ENCODE measurements at places on chromosomes 3 and 15.

DNA sequence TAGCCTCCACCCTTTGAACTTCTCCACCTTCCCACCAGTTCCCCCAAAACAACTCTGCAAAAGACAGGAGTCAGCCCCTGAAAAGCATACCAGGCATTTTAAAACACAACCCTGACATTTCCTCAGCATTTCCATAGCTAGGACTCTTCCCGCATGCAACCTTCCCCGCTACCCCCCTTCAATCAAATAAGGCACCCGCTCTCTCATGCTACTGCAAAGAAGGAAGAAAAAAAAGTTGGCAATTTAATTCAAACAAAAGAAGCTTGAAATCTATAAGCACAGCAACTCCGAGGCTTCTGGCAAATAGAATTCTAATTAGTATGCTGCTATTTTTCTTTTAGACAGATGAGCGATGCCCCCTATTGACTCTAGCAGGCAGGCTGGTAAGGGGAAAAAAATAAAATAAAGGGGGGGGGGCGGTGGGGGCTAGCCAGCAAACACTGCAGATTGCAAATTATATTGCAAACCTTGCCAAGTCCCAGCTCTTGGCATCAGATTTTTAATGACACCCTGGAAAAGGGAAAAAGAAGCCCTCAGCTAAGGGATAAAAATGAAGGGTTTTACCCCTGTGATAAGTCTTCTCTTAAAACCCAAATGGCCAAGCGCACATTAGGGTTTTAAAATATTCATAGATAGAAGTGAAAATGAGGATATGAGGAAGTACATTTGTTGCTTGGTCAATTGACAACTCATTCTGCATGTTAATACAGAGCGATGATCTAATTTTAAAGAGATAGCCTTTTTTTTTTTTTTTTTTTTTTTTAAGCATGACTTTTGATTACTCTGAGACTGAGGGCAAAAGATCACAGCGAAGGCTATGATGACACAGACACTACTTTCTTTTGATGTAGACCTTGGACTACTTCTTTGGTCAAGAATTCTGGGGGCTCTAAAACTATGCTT is 255.2 kb downstream of the NR2F2 start:
- peak; percentile 3 for DNase-seq

DNA sequence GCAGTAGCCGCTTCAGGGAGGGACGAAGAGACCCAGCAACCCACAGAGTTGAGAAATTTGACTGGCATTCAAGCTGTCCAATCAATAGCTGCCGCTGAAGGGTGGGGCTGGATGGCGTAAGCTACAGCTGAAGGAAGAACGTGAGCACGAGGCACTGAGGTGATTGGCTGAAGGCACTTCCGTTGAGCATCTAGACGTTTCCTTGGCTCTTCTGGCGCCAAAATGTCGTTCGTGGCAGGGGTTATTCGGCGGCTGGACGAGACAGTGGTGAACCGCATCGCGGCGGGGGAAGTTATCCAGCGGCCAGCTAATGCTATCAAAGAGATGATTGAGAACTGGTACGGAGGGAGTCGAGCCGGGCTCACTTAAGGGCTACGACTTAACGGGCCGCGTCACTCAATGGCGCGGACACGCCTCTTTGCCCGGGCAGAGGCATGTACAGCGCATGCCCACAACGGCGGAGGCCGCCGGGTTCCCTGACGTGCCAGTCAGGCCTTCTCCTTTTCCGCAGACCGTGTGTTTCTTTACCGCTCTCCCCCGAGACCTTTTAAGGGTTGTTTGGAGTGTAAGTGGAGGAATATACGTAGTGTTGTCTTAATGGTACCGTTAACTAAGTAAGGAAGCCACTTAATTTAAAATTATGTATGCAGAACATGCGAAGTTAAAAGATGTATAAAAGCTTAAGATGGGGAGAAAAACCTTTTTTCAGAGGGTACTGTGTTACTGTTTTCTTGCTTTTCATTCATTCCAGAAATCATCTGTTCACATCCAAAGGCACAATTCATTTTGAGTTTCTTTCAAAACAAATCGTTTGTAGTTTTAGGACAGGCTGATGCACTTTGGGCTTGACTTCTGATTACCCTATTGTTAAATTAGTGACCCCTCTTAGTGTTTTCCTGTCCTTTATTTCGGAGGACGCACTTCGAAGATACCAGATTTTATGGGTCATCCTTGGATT is at the start of gene MLH1:
Gene MLH1, plus strand, starts transcription at position 193 of the 958 bp plus-strand sequence. Its CDS starts 30 bp downstream, at position 223.
- peak; percentile 96 for DNase-seq

DNA sequence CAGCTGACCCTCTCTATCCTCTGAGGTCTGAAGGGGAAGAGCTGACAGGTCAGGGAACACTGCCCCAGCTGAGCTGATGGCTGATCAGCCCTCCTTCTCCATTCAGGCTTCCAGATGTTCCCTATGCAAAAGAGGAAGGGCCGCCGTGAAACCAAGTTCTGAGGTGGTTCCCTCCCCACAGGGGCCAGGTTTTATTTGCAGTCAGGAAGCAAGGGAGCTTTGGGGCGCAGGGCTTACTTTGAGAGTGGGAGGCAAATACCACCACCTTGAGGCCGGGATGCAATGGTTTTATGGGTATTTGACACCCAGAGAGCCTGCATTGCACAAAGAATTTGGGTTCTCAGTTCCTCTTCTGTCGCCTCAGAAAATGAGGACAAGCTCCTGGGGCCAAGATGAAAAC is 186.9 kb downstream of the ARRDC4 start:
- peak; percentile 56 for DNase-seq

DNA sequence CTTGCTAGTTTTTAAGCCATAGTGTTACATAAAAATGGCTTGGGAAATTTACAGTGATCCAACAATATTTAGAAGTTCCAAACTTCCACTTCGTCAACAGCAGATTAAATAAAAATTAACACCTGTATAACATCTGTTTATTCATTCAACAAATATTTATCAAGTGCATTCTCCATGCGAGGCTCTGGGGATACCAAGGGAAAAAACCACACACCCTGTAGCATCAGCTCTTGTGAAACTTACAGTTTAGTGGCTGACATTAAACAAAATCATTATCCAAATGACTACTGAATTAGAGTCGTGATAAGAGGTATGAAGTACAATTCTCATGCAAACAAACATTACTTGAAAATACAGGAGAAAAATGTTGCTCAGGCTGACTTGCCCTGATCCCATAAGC is 122.9 kb downstream of the DLG1 start:
- no peak for DNase-seq

GRCh38 chr3:58336135-58336882 is 3.6 kb downstream of the PXK start:
- DNase-seq, result no peak

- DNase-seq, result peak; percentile 63
These were observed 8.6 kb upstream of the RPL29 start for GRCh38 chr3:52004163-52004787.

GRCh38 chr3:161323926-161324621 is 47.2 kb downstream of the SPTSSB start:
- DNase-seq, result no peak

DNA sequence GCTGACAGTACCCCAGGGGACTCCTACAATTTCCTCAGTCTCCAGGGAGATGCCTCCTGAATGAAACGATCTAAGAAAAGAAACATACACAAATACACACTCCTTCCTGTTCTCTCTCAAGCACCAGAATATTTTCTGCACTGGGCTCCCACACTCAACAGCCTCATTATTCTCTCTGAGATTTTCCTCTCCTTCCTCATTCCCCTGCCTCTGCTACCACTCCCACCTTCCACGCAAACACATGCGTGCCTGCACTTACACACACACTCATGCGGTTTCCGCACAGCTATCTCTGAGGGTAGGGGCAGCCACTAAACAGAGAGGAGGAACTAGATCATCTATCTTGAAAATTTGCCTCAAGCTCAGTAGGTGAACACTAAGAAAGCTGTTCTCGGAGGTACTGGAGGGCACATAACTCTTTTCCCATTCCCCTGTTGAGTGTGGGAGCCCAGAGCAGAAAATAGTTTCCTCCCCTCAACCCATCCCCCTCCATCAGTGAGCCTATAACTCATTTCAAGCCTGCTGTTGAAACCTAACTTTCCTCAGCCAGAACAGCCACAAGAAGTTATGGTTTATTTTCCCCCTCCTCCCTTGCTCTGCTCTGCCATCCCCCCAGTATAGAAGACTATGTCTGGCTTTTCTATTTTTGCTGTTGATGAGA is 30.5 kb upstream of the TIPARP start:
- DNase-seq, result peak; percentile 91

- DNase-seq, result no peak
These were observed 48.1 kb downstream of the EDEM1 start for GRCh38 chr3:5235655-5236054.

GRCh38 chr15:27043770-27044169 is 72.8 kb downstream of the GABRG3 start:
- DNase-seq, result peak; percentile 8

- peak; percentile 44 for DNase-seq
These were observed 533.0 kb upstream of the SEMA6D start for GRCh38 chr15:47184003-47184907.

GRCh38 chr3:170480111-170480510 is 61.4 kb downstream of the CLDN11 start:
- peak; percentile 5 for DNase-seq

- peak; percentile 73 for DNase-seq
These were observed 292.9 kb upstream of the NR2F2 start for GRCh38 chr15:96037584-96037983.

DNA sequence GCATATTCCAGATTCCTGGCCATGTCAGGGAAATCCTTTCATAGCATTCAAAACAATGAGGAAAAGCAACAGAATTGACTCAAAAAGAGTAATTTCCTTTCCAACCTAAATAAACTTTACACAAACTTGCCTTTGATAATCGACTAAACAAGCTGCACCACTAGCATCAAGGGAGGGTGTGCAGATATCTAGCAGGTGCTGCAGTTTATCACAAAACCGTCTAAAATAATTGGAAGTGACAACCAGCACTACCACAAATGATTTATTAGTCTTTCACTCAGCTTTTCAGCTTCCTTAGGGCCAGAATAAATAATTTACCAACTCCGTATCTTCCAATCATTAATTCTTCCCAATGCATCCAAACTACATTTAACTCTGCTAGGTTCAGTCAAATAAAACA is 71.7 kb downstream of the TBC1D5 start:
- no peak for DNase-seq

DNA sequence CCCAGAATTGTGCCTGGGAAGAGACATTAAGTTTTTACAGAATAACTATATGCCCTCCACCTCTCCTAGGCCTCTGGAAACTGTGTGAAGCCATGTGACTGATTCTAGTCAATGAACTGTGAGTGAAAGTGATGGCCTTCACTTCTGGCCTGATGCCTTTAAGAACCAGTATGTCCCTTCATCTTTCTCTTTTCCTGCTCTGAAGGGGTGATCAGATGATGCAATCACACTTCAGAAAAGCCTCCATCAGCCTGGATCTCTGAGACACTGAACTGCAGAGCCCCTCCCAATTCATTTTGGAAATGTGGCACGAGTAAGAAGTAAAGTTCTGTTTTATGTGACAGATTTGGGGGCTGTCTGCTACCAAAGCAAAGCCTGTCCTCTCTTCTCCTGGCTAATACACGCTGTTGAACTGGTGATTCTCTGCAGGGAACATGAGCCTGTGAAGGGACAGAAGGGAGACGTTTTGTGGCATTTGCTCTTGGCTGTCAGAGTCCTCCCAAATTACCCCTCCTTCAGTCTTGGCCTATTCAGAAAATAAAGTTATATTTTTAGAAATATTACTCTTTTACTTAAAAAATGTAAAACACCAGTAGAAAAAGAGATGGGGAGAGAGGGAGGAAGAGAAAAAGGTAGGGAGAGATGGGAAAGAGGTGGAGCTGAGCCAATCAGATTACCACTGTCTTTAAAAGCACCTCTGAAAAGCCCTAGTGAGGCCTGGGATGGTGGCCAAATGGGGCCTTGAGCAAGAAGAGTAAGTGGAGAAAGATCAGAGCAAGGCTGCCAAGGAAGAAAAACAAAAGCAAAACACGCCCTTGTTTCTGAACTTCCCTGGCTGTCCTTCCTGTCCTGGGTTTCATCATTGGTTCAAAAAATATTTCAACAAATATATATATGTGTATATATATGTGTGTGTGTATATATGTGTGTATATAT is 40.9 kb upstream of the RYK start:
- DNase-seq, result peak; percentile 42

DNA sequence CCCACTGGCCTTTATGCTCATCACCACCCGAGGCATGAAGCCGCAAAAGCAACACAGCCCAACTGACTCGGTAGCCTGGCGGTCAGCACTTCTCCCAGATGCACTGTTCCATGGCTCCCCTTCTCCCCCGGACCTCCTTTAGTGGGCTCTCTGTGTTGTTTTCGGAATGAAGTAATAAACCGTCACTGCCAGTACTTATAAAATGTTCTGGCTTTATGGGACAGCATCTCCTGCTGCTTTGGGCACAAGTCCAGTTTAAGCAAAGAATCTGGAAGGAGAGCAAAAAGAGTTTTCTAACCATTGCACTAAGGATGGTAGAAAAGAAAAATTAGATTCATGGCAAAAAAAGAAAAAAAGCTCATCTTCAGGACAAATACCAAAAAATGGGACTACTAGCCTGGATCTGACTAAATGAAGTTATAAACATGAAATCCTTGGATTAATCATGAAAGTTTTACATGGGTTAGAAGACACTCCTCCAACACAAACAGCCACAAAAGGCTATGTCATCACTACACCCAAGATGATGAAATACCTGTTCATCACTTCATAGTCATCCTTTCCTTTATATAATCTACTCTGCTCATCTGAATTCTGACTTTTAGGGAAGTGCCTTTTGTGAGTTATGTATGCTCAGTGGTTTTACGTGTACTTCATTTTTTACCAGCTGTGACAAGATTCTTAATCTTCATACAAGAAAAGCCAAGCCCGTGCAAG is 89.5 kb upstream of the UBE2E2 start:
- DNase-seq, result peak; percentile 81

DNA sequence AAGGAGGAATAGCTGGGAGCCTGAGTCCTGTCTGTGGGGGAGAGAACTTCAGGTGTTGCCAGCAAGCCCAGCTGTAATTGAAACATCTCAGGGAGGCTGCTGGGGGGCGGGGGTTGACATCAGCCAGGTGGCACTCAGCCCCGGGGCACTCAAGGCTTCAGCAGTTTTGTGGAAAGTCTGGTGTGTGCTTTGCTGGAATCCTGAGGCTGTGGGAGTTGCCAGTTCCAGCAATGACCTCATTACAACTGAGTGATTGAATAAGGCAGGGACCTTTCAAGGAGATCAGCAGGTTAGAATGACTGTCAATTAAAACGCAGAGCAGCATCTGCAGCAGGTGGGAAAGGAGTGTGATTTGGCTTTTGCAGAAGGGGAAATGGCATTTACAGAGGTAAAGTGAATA is 75.7 kb downstream of the FAM43A start:
- DNase-seq, result no peak

Data from hematopoietic multipotent progenitor cell treated with erythropoietin and hydrocortisone succinate and interleukin-3 and kit ligand, for 4 days (in vitro differentiated cells).